ENCODE measurements at places on chromosomes 13 and 19. TPM values are rescaled to one million over a fixed set of nuclear protein-coding genes. Genes with fewer than 3 reads are reported as not detected.

Gene GSX1
- 3.7 TPM for polyA plus RNA-seq

Gene GFY
- polyA plus RNA-seq = 0.54 TPM

Gene GPR42
- 0.14 TPM for polyA plus RNA-seq

Gene GPR4
- polyA plus RNA-seq = 1.7 TPM

Gene DPRX
- polyA plus RNA-seq = not detected

Gene TSEN34
- polyA plus RNA-seq = 49.1 TPM

Gene URAD
- 0.17 TPM for polyA plus RNA-seq

All from spinal cord (tissue), 10 donors.